Cortex of kidney (tissue), 1 donor: ENCODE measurements at places on chromosomes 3 and 15.

- DNase-seq, result peak; percentile 64
Measured at GRCh38 chr3:152269056-152269830, 514 bp downstream of the MBNL1 start.

DNA sequence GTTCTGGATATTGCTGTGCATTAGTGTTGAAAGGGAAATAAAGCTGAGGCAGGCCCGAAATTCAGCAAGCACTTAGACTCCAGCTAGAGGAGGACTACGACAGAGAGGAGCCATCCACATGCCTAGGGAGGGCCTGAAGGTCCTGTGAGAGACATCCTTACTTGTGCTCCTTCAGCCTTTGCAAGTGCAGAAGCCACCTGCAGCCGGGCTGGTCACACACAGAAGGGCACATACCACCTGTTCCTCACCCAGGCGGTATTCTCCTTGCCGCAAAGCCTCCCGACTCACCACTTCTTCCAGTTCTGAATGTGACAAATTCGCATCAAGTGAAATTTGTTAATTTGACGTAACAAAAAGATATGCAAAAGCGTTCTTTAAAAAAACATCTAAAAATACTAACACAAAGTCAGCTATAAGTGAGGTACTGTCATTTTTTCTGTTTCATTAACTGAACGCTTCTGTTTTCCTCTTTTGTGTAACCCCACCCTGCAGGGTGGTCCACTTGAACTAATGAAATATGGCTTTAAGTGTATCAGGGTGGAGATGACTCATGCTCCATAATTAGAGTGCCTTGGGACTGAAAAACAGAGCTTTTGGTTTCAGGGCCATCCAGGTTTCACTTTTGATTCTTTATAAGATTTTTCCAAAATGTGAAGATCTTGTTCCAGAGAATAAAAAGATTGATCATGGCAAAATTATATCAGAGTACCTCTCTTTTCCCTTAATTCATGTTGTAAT lies 467.9 kb upstream of the ATP11B start:
- no peak for DNase-seq

GRCh38 chr15:68990992-68991500 lies 23.4 kb upstream of the NOX5 start:
- DNase-seq, result no peak

DNA sequence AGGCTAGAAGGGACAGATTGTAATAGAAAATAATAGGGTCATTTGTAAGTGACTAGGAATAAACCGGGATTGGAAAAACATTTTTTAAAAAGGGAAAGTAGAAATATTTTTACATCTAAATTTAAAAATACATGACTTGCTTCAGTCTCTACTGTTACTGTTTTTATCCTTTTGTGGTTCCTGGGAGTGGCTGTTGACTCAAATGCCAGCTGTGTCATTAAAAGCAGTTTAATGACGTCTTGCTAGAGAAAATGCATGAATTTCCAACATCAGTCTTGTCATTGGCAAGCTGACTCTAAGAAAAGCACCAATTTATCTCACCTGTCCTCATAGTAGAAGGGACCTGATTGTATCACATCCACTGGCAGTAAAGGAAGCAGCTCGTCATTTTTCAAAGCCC lies 16.7 kb upstream of the LCMT2 start:
- DNase-seq, result no peak

DNA sequence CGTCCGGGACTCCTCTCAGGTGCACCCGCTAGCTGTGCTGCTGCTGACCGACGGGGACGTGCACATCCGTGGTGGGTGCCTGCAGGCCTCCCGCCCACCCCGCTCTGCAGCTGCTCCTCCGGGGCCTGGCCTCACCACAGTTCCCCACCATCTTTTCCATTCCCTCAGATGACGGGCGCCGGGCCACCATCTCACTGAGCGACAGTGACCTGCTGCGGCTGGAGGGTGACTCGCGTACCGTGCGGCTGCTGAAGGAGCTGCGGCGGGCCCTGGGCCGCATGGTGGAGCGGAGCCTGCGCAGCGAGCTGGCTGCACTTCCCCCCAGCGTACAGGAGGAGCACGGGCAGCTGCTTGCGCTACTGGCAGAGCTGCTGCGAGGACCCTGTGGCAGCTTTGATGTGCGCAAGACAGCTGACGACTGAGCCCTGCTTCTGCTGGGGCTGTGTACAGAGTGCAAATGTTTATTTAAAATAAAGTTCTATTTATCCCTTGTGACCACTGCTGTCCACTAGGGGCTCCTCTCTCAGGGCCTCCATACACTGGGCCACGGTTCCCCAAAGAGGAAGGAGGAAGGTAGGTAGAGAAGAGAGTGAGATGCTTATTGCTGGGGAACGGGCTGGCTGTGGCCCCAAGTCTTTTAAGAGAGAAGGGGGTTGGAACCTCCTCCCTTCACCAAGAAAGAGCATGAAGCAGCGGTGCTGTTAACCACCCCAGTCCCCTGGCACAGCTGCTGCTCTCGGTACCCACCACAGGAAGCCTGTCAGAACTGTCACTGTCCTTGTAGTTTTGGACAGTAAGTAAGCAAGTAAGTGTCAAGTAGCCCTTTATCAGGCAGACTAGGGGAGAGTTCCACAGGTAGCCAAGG lies 47.0 kb downstream of the DHX30 start:
- no peak for DNase-seq

- DNase-seq, result no peak
Measured at GRCh38 chr3:152330559-152330958, 61.8 kb downstream of the MBNL1 start.

DNA sequence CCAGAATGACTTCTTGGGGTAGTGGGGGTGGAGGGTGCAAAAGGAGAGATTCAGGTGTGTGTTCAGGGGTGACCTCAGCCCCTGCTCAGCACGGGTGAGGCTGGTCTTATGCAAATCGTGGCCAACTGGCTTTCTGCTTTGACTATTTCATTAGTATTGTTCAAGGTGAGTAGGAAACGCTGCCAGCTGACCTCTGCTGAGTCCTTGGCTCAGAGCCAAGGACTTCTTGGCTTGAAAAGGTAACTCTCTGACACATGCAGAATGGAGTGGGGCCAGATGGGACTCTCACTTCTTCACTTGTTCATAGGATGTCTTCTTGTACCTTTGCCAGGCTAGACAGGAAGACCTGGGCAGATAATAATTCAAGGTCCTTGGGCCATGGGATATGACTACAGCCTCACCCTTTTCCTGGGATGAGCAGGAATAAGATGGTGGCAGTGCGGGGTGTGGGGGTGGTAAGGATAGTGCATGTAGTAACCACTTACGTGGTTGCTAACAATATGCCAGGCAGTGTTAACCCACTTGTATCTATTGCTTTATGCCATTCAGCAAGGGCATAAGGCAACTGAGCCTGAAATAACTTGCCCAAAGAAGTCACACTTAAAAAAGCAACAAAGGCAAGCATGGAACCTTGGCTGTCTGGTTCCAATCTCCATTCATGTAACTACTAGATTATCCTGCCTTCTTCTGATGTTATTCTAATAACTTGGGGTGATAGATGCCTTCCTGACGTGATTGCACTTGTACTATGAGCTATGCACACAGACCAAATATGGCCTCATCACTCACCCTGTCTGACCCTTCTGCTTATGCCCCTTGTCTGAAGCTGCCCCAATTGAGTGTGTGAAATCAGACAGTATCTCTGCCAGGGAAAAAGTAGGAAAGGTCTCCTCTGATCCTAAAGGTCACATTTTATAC lies 193.1 kb downstream of the NR1D2 start:
- DNase-seq, result no peak
